Activated CD4-positive, alpha-beta T cell treated with anti-CD3 and anti-CD28 coated beads for 1 hour (primary cell): ENCODE measurements at places on chromosomes 7 and 10.

DNA sequence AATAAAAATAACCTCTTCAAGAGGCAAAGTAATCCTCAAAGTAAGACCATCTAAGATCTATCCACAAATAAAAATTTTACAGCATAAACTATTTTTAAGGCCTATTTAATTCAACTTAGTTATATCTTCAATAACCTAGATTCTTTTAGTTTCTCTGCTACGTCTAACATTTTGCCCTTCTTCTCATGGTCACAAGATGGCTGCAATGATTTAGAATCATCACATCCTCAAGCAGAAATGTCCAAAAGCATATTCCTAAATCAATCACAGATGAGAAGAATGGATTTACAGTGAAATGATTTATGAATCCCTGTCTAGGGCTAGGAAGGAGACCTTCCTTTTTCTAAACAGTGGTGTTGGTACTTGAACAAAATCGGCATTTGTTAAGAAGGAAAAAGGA, 304.7 kb downstream of the ARHGAP12 start:
- no peak for DNase-seq

DNA sequence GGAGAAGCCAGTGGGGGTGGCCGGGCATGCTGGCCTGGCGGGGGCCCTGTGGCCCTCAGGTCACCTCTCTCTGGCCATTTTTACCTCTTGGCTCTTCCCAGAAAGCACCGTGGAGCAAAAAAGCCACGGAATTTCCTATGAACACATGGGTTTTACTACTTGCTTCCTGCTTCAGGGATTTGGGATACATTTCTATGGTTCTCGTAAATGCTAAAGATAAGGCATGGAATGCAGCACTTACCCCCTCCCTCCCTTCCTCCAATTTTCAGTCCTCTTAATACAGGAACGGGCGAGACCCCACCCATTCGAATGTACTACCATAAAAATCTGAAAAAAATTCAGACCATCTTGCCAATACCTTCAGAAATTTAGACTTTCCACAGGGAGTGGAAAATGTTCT, 279.7 kb downstream of the ARHGAP12 start:
- no peak for DNase-seq

- DNase-seq, result no peak
These were observed 345.0 kb upstream of the AOAH start for GRCh38 chr7:37069336-37069735.

DNA sequence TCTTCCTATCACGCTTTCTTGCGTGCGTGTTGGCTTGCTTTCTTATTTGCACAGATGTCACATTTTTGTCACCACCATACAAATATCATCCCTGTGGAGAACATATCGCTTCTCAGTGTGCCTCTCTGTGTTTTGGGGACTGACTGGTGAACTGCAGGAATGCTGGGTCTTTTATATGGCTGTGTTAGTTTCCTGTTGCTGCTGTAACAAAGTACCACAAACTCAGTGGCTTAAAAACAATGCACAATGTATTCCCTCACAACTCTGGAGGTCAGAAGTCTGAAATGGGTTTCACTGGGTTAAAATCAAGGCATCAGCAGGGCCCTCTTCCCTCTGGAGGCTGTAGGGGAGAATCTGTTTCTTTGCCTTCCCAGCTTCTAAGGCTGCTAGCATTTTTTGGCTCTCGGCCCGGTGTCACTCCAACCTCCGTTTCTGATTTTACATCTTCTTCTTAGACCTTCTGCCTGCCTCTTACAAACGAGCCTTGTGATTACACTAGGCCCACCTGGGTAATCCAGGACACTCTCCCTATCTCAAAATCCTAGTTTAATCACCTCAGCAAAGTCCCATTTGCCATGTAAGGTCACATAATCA, 82.0 kb downstream of the LRMDA start:
- DNase-seq, result no peak

DNA sequence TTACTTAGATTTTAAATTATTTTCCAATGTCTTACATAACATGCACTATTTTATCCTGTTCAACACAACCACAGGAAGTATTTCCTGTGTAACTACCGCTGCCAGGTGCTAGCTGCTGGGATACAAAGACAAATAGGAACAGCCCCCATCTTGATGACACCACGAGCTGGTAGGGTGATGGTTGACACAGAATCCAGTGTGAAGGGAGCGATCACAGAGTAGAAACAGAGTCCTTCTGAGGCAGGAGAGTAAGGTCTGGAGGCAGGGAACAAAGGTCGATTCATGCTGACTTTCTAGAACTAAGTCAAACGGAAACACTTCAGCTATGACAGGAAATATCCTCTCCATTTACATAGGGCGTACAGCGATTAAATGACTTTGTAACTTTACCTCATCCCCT, 232.3 kb downstream of the ADAM12 start:
- no peak for DNase-seq

GRCh38 chr10:30877111-30877510, 154.6 kb downstream of the ZNF438 start:
- DNase-seq, result no peak

- DNase-seq, result no peak
These were observed 70.9 kb downstream of the MYL10 start for GRCh38 chr7:101557978-101558741.

GRCh38 chr10:120459185-120459584, 2.2 kb downstream of the PLPP4 start:
- DNase-seq, result no peak

GRCh38 chr7:45092100-45092930, 3.5 kb upstream of the NACAD start:
- DNase-seq, result no peak

DNA sequence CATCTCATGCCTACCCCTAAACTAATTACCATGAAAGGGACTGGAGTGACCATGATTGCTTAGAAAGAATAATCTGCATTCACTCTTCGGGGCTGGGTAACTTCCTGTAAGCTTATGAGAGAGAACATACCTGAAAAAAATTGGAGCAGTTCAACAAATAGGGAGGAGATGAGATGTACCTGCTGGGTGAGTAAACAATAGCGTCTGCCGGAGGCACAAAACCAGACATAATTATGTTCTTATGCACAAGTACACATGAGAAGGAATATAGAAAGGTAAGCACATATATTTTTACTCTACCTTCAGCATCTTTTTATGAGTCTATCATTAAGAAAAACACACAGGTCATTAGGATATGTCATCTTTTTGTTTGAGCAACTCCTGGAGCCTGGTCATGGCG, 224.6 kb upstream of the FERD3L start:
- no peak for DNase-seq

DNA sequence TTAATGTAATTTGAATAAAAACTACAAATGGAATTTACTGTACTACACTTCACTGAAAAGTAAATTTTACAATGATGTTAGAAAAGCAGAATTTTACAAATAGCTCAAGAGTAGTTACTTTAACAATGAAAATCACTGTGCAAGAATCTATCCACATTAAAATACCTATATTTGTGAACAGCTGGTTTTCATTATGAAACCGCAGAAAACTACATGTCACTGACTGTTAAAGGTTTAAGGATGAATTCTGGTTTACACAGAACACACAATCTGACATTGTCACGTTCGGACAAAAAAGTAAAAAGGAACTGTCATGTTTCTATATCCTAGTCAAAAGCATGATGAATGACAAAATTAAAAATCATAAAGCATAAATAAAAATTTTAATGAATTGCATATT, 415.3 kb upstream of the PRKCQ start:
- DNase-seq, result no peak

- DNase-seq, result no peak
These were observed 1.4 kb upstream of the NEUROG3 start for GRCh38 chr10:69574571-69574978.

GRCh38 chr10:12396567-12396966, 47.2 kb downstream of the CAMK1D start:
- no peak for DNase-seq

GRCh38 chr10:132643709-132644526, 106.3 kb downstream of the INPP5A start:
- DNase-seq, result no peak

GRCh38 chr7:13327669-13328068, 640.2 kb downstream of the ARL4A start:
- DNase-seq, result no peak

DNA sequence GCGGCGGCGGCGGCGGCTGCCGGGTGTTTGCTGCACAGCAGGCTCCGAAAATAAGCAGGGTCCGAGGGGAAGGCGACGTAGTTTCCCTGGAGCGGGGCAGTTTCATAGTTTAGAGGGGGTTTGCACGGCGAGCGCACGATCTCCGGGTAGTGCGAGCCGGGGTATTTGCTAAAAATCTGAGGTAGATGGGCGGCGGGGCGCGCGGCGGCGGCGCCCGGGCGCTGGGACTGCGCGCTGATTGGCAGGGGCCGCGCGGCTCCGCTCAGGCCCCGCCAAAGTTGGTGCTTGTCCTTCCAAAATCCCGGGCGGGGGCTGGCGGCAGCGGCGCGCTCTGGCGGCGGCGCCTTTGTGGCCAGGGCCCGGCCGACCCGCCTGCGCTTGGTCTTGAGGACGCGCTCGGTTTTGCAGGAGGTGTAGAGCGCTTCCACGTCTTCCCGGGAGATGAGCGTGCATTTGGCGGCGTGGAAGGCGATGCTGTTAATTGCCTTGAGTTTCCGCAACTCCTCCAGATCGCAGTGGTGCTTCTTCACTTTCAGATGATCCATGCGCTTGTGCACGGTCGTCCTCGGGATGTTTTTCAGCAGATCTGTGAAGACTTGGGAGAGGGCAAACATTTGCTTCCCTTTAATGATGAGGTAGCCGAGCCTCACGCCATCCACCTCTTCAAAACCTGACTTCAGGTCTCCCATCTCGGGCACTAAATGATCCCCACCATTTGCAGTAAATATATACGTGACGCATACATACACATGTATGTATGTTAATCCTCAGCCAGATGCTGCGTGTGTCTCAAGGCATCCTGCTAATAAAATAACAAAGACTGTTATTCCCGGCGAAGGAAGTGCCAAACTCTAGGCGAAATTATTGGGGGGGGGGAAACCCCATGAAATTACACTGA, 8.1 kb downstream of the SKIDA1 start:
- no peak for DNase-seq

DNA sequence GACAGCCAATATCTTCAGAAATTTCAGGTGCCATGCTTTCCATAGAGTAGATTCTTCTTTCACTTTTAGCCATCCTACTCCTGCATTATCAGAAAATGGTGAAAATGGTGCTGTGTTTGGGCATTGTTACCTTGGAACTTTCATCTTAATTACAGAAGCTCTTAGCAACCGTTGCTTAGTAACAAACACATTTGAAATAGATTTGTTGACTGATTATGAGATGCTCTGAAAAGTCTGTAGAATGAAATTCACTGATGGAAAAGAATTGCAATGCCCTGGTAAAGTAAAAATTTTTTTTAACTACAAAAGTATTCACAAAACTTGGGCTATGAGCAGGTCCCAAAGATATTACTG, 249.3 kb upstream of the NEBL start:
- DNase-seq, result no peak

GRCh38 chr7:116952635-116953371, 498 bp upstream of the ST7 start:
- DNase-seq, result no peak

DNA sequence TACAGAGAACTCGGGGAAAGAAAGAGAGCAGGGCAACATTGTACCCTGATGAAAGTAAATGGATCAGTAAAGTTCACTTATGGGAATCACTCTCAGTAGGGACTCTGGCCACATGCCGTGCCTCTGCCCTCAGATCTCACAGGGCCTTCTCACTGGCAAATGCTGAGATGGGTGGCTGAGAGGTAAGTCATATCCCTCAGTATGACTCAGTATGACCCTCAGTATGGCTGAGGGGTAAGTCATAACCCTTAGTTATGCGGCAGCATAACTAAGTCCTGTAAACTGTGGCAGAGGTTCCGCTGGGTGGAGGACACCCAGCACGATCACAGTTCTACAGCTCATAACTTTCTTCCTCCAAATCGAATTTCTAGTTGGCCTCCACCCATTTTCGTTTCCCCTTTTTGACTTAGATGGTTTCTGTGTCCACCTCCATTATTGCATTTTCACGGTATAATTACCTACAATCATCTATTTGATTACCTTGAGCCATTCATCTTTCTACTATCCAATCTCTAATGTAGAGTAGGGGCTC, 26.5 kb upstream of the WNT16 start:
- no peak for DNase-seq

DNA sequence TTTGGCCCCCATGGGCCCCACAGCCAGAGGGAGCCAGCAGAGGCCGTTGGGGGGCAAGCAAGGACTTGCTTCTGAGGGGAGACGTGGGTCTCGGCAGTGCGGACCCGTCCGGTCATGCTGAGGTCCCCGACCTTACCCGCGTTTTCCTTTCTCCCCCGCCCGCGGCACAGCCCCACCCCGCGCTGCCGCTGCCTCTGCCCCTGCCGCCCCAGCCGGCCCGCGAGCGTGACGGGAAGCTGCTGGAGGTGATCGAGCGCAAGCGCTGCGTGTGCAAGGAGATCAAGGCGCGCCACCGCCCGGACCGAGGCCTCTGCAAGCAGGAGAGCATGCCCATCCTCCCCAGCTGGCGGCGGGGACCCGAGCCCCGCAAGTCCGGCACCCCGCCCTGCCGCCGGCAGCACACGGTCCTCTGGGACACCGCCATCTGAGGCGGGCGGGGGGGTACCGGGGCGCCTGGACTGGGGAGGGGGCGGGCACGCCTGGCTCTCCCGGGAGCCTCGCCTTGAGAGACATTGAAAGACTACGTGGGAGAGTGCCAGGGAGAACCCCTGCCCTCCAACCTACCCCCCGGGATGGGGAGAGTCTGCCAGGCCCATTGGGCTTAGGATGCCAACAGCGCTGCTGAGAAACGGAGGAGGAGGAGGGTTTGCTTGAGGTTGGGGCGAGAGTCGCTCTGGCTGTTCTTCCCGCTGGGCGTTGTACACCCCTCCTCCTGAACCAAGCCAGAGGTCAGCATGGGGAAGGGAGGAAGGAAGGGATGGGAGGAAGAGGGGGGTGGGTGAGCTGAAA, 9.9 kb downstream of the NYAP1 start:
- DNase-seq, result peak; percentile 41

DNA sequence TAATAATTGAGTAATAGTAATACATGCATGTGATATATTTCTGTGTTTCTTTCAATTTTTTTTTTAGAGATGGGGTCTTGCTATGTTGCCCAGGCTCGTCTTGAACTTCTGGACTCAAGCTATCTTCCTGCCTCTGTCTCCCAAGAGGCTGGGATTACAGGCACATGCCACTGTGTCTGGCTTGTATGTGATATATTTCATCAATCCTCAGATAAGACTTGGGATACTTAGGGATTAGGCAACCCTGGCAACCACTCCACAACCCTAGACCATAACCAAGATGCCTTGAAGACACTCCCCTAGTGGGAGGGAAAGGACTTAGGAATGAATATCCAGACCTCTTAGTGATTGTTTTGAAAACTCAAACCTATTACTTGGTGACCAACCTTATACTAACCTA, 154.8 kb downstream of the CCDC3 start:
- DNase-seq, result no peak

GRCh38 chr10:47389619-47390018, 5.5 kb upstream of the ZNF488 start:
- DNase-seq, result no peak

DNA sequence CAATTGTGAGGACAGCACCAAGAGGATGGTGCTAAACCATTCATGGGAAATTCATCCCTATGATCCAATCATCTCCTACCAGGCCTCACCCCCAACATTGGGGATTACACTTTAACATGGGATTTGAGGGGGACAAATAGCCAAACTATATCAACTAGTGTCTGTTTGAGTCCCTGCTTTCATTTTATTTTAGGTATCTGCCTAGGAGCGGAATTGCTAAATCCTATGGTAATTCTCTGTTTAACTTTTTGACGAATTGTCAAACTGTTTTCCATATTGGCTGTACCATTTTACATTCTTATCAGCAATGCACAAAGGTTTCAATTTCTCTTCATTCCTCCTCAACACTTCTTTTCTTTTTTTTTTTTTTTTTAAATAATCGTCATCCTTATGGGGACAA, 318.4 kb upstream of the NRP1 start:
- no peak for DNase-seq

GRCh38 chr7:134548877-134549276, at the start of gene AKR1B15:
AKR1B15 (plus strand) TSS chr7:134549110; CDS start chr7:134564620, 15,510 bp downstream.
- no peak for DNase-seq
